NAMALWA (cell line): ENCODE measurements at places on chromosomes 13 and 19.

DNA sequence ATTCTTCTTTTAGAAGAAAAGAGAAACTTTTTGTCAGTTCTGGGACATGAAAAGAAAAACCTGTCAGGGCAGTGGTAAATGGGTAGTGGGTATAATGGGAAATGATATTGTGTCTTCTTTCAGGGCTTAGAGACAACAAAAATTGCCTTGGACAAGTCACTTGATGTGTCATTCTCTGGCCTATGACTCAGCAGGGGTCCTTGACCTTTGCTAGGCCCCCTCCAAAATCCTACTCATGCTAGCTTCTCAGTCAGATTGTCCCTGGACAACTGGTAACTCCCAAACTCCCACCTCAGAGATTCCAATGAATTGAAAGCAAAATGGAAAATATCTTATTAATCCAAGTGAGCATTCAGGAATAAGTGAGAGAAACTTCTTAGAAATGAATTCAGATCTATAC lies 258.8 kb upstream of the SPRY2 start:
- DNase-seq, result no peak

DNA sequence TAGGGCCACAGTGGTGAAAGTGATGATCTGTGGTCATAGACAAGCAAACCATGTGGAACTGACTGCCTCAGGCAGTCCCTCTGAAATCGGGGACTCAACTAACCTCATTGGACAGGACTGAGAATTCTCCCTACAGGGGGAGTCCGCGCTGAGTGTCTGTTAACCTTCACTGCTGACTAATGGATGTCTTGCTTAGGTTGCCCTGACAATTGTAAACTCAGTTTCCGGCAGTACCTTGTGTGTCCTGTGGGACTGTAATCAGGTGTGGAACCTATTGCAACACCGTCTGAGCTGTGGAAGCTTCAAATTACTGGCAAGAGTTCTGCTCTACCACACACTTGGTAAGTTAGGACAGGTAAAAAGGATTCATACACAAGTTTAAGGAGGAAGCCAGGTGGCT lies 21.8 kb downstream of the ZNF77 start:
- no peak for DNase-seq

DNA sequence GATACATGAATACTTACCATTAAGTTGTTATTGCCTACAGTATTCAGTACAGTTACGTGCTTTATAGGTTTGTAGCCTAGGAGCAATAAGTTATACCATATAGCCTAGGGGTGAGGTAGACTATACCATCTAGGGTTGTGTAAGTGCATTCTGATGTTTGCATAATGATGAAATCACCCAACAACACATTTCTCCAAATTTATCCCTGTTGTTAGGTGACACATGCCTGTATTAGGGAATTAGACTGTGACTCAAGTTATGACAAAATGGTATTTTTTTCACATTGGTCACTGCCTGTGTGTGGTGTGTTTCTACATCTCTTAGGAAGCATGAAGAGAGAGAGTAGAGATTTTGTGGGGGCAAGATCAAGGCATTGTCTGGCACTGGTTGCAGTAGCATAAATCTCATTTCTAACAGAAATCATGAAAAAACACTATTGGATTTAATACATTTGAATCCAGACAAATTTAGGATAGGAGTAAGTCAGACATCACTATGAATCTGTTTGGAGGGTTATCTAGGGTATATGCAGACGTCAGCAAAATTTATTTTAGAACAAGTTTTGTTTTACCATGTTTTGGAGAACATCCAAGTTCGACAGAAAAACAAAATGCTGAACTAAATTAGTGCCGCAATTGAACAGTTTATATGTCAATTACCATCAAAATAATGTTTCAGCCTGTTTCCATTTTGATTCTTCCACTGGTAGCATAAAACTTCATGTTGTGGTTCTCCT lies 332.1 kb downstream of the LMO7 start:
- DNase-seq, result no peak

DNA sequence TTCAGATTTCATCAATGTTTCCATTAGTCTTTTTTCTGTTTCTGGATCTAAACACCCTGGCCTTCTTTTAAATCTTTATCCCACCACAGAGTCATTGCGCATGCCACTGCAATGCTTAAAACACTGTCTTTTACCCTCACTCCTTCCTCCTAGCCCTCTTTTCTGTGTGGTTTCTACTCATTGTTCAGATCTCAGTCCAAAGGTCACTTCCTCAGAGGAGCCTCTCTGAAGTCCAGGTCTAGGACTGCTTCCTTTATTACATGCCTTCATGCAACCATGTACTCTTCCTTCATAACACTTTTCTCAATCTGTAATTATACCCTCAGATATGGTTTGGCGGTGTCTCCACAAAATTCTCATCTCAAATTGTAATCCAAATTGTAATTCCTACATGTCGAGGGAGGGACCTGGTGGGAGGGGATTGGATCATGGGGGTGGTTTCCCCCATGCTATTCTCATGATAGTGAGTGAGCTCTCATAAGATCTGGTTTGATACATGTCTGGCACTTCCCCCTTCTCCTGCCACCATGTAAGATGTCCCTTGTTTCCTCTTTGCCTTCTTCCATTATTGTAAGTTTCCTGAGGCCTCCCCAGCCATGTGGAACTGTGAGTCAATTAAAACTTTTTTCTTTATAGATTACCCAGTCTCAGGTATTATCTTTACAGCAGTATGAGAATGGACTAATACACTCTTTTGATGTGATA lies 808.9 kb downstream of the DIAPH3 start:
- DNase-seq, result no peak

DNA sequence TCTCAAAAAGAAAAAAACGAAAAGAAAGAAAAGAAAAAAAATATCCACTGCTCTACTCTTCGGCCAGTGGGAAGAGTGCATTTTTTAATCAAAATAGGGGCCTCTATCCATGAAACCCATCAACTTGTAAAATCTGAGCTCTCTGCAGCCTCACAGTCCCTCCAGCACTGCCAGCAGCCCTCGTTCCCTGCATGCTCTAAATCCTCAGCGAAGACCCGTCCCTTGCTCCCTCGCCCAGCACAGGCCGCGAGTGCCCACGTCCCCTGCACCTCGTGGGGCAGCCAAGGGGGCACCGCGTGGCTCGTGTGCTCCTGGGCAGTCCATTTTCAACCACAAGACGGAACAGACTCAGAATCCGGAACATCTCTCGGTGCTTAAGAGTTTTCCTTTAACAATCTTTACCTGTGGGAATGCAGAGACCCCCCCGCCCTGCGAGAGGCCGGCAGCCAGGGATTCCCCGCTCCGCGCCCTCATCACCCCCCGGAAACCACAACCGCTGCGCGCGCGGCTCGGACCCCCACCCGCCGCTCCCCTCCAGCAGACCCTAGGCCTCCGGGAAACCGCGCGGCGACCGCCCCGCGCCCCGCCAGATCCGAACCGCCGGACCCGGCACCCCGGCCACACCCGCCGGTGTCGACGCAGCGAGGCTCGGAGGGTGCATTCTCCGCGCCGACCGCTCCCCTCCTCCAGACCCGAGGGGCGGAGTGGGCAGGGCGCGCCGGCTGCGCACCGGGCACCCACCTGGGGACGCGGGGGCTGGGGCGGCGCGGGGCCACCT lies 638 bp downstream of the ANKRD27 start:
- peak; percentile 18 for DNase-seq

DNA sequence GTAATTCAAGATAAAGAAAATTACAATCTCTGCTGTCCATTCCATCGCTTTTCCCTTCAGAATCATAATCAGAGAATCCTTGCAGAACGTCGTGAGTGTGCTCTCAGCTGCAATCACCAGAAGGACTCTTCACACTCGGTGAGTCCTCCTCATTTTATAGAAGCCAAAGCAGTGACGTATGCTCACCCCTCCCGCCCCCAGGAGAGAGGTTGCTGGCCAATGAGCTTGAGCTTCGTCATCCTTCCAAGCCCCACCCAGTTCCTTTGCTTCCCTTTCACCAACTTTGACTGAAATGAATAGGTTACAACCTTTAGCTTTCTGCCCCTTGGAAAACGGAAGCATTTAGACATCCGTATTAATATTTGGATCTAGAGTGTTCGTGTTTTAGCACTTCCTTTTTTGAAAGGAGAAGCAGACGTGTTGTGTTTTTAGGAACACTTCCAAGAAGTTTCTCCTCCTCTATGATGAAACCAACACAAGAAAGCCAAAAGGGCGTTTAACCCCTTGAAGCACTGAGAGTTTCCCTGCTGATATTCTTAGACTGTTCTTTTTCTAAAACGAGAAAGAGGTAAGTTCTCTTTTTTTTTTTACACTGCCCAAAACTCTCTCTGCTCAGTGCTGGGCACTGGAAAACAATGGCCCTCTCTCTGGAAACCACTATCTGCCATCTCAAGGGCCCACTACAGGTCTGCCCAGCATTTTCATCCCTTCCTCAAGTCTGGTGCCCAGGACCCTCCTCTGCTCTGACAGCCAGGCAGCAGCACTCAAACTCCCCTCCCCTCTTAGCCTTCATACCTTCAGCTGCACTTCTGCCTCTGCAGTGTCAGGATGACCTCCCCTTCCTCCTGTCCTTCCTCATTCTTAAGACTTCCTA lies 44.3 kb upstream of the CEACAM21 start:
- peak; percentile 97 for DNase-seq

GRCh38 chr13:51626749-51627148 lies 42.5 kb downstream of the WDFY2 start:
- DNase-seq, result no peak

- DNase-seq, result peak; percentile 74
These were observed 1.1 kb downstream of the NAA16 start for GRCh38 chr13:41312176-41312500.

DNA sequence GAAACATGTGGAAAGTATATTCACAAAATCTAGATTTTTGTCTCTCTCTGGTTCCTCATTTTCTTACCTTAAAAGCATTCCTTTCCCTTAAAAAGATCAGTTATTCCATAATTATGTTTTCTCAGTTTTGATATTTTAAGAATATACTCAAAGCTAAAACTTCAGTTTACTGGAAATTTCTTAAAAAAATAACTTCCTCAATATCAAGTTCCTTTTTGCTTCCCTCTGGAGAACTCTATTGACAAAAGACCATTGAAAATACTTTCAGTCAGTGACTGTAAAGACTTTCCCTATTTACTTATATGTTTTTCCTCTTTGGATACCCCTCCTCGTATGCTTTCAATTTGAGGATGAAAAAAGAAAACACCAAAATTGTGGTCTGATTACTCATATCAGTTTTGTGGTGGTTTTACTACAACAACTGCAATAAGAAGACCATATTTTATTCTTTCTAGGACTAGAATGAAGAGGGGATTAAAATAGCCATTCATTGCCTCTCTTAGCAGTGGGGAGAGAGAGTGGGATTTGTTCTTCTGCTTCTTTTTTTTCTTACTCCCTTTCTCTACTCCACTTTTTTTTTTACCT lies 113.2 kb downstream of the ESD start:
- DNase-seq, result no peak

DNA sequence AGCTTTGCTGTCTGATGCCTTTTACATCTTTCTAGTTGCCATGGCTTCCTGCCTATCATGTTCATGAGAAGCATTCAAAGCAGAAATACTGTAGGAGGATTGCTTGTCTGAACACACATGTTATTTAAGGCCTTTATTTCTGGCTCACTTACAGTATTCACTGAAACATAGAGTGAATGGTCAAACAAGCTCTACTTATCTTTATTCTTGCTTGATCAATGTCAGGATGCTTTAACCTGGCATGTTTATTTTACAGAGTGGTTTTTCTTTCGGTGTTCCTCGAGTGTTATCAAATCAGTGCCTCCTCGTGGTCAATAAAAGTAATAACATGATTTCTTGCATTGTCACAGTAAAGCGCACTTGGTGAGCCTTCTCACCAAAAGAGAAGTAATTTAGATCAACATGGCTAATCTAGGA lies 73.5 kb upstream of the PCDH17 start:
- peak; percentile 68 for DNase-seq

GRCh38 chr19:17424743-17425365 lies 5.0 kb downstream of the MVB12A start:
- DNase-seq, result peak; percentile 78

DNA sequence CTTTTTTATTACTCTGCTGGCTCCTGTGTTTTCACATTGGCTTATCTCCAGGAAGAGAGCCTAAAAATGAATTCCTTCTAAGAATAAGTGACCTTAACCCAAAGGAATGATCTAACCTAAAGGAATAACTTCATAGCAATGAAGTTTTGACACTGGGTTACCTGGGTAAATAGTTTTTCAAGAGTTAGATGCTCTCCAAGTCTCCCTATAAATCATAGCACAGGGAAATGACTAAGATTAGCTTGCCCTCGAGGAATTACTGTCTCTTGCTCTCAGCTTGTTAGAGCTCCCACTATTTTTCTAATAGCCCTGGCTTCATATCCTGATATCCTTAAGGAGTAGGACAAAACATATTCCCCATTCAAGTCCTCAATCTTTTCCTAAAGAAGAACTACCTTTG lies 66.3 kb downstream of the SPRY2 start:
- DNase-seq, result no peak

GRCh38 chr19:55027472-55028337 lies 10.4 kb downstream of the GP6 start:
- peak; percentile 32 for DNase-seq

DNA sequence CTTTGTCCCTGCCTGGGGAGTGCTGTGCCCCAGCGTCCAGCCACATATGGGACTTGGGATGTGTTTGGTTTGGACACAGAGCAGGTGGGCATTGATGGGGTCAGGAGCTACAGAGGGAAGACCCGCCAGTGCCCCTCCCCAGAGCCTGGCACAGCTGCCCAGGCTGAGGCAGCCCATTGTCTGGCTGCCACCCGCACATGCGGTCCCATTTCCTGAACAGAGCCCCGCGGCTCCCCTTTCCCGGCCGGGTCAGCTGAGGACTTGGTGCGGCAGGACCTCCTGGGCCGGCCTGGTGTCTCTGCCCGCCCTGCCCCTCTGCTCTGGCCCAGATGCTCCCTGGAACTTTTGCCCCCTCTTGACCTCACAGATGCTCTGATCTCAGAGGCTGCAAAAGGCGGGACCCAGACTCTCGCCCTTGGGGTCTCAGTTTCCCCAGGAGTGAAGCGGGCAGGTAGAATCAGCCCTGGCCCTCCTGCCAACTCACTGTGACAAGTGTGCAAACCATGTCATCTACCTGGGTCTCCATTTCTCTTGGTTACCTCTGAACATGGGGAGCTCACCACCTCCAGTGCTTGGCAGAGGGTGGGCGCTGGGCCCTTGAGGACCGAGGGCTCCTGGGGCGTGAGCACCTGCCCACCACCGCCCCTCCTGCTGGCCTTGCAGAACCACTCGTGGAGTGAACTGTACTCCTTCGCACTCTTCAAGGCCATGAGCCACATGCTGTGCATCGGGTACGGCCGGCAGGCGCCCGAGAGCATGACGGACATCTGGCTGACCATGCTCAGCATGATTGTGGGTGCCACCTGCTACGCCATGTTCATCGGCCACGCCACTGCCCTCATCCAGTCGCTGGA lies 17.8 kb downstream of the HCN2 start:
- no peak for DNase-seq

- no peak for DNase-seq
These were observed 162.6 kb downstream of the TEX29 start for GRCh38 chr13:111482806-111483620.

GRCh38 chr13:113057084-113057483 lies 48.5 kb upstream of the F7 start:
- no peak for DNase-seq

GRCh38 chr13:99542788-99543406 lies 41.6 kb downstream of the TM9SF2 start:
- DNase-seq, result peak; percentile 86

- DNase-seq, result no peak
These were observed 9.3 kb downstream of the ZNF611 start for GRCh38 chr19:52725528-52725961.

- no peak for DNase-seq
These were observed 649 bp downstream of the TMEM91 start for GRCh38 chr19:41376998-41377365.
